Activated T-cell treated with anti-CD3 and anti-CD28 coated beads, Interleukin-2, amount 50 U/mL, for 48 hours (primary cell): ENCODE measurements at places on chromosomes 7 and 10.

GRCh38 chr7:41576166-41576565, 126.7 kb downstream of the INHBA start:
- DNase-seq: no peak

GRCh38 chr10:126087796-126088505, 191.6 kb downstream of the FANK1 start:
- DNase-seq: no peak

- DNase-seq: no peak
These were observed 61.6 kb upstream of the ADRA2A start for GRCh38 chr10:111015181-111015580.

GRCh38 chr7:93053209-93053948, 64.4 kb downstream of the SAMD9 start:
- DNase-seq: no peak

DNA sequence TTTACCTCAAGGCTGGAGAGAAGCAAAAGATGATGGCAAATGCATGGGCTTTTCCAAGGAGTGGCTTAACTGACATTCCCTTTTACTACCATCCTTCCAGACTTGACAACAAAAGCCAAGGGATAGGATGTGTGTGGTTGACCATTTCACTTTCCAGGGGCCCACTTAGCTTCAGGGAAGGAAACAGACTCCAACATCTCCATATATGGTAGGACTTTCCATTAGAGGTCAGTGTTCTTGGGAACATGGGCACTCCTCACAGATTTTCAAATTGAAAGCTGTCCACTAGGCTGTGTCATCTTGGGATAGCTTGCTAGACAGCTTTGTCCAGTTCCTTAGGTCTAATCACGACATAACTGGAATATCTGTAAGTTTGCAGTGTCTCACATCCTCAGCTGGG, 118.1 kb upstream of the NAMPT start:
- DNase-seq: no peak

- DNase-seq: no peak
These were observed 84.3 kb upstream of the PODXL start for GRCh38 chr7:131640686-131641085.

- no peak for DNase-seq
These were observed 45.2 kb upstream of the AKR1E2 start for GRCh38 chr10:4780782-4781181.

DNA sequence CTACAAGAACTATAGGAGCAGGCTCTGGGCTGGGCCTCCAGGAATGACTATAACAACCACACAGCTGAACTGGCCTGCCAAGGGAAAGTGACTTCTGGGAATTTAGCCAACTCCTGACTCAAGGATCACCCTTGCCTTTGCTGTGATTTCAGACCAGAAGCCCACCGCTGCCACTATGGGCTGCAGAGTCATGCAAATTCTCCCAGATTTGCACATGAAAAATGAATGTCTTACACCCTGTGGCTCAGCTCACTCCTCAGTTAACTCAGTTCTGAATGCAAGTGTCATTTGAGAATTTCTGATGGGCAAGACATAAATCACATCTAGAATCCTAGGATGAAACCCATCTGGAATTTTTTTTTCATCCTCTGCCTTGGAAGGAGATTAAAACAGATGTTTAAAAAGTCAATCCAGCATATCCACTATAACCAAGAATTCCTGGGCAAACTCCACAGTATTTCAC, 186.5 kb upstream of the BET1 start:
- no peak for DNase-seq

- DNase-seq: no peak
These were observed 24.8 kb downstream of the ZC3HAV1 start for GRCh38 chr7:139084709-139085108.

DNA sequence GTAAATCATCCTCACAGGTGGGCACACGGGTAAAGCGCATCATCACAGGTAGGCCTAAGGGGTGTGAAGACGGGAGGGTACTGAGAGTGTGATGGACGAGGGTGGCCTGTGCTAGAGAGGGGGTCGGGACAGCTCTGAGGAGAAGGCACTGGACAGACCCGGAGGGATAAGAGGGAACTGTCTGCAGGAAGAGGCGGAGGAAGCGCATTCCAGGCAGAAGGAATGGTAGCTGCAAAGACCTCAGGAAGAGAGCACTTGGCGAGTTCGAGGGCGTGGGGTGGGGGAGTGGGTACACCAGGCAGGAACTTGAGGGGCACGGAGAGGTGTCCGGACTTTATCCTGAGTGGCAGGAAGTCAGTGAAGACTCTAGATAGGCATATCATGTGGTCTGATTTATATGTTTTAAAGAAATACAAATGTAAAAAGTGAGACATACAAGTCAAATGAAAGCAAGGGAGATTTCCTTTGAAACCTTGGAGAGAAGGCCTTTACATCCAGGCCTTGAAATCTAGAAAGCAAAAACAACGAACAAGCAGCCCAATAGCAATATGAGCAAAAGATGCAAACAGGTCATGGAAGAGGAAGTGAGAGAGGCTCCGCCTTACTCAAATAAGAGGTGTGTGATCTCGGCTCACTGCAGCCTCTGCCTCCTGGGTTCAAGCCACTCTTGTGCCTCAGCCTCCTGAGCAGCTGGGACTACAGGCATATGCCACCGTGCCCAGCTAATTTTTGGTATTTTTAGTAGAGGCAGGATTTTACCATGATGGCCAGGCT, 3.6 kb downstream of the LHPP start:
- DNase-seq: no peak

- no peak for DNase-seq
These were observed 15.3 kb downstream of the PAPSS2 start for GRCh38 chr10:87674943-87675342.

GRCh38 chr7:1787241-1787640, 117.2 kb downstream of the ELFN1 start:
- no peak for DNase-seq
